ENCODE measurements at places on chromosomes 12 and 14.

- DNase-seq: no peak
Measured at GRCh38 chr12:27861428-27862167, 81.6 kb upstream of the MANSC4 start.

DNA sequence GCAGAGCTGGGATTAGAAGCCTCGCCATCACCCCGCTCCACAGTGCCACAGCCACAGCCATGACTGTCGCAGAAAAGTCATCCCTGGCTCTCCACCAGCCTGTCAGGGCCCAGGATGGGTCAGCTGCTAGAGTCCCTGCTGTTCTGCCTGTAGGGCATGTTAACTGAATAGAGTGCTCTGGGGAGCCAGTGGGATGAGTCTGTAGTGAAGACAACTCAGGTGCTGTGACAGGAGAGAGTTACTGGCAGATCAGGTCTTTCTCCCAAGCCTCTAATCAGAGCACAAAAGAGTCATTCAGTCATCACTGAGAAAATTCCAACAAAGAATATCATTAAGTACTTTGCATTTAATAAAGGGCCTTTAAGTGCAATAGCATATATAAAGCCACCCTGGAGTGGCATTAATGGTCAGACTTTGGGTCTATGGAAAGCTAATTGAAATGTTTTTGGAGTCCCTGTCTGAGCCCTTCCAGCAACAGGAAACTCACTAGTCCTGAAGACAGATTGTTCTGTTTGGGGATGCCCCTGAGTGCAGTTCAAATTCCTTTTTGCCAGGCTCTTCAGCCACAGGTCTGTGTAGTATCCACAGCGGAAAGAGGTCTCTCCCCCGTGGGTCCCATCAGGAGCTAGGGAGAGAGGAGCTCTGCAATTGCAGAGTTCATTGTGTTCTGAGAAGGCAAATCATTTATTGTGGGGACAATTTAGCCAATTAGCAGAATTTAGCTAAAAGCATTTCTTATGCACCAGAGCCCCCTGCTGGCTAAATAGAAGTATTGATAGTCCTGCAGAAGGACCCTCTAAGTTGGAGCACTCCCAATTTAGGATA is 45.2 kb upstream of the C14orf132 start:
- DNase-seq: peak; percentile 55

DNA sequence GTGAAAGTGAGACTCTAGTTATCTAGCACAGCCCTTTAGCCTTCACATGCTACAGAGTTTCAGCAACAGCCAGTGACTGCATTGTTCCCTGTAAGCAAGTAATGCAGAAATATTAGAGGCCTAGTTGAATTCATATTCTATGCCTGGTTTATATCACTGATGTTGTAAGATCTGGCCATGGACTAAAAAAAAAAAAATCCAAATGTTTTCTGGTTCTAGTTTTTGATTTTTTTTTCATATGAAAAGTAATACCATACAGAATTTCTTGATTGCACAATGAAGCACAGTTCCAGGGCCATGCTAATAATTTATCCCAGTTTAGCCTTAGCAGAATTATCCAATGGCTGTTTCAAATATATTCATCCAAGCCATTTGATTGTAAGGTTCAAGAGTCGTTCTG is 341.5 kb upstream of the DDHD1 start:
- DNase-seq: no peak

DNA sequence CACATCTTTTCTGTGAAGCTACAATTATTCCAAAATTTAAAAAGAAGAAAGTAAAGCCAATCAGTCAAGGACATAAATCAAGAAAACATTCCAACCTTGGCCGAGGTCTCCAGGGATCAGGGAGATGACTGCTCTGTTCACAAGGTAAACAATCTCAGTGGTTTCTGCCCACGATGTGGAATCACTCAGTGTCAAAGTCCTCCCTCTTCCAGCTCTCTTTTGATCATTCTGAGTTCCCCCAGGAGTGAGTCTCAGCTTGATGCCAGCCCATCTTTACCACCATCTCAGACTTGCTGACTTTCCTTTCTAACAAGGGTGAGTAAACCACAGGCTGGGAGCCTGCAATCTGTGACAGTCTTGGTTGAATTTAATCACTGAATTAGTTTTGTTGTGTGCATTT is 4.8 kb upstream of the SERPINA9 start:
- no peak for DNase-seq

DNA sequence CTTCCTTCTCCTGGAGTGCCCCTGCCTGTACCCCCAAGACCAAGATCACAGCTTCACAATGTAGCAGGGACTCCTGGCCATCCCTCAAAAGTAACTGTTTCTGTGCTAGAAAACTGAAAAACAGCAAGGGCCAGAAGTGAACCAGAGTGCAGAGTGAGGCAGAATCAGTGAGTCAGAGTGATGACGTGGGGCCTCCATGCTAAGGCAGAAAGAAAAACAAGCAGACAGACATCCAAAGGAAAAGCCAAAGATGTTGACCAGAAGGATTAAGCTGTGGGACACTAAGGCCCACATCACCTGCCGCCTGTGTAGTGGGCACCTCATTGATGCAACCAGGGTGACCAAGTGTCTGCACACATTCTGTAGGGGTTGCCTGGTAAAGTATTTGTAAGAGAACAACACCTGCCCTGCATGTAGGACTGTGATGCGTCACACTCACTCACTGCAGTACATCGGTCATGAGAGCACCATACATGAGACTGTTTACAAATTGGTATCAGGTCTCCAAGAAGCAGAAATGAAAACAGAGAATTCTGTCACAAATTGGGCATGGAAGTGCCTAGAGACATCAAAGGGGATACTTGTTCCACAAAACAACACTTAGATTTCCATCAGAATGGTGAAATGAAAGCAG is 51.2 kb downstream of the ARMH4 start:
- no peak for DNase-seq

GRCh38 chr14:94132285-94132887 is 3.0 kb upstream of the IFI27L2 start:
- DNase-seq: peak; percentile 66

GRCh38 chr14:73251516-73252215 is 14.4 kb downstream of the PAPLN start:
- no peak for DNase-seq

- DNase-seq: no peak
Measured at GRCh38 chr12:130917607-130918006, 36.1 kb upstream of the ADGRD1 start.

DNA sequence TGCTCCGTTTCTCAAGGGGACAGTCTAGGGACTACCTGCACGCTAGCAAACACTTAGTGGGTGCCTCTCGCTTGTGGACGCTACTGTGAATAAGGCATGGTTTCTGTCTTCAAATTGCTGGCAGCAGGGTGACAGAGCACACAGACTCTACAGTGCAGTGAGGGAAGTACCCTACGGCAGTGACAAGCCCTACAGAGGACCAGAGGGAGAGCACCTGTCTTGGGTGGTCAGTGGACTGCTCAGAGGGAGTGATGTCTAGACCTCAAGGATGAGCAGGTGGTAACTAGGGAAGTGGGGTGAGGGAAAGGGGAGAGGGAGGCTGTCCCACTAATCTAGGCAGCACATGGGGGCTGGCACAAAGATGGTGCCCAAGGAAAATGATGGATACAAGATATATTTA is 160.5 kb downstream of the RBM19 start:
- no peak for DNase-seq

DNA sequence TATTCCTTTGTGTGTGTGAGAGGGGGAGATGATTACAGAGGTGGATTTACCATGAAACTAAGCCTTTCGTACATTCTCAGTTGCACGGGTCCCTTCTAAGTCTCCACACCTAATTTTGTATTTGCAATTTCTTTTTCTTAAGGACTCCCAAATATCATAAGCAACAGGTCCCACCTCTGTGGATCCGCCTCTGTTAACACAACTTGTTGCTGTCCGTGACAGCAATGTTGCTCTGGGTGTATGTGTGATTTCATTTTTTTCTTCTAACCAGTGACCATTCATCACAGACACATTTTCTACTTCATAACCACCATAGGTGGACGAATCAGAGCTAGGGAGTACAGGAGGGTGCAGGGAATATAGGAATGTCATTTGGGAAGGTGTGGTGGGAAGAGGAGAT is 81.1 kb downstream of the NRXN3 start:
- DNase-seq: no peak

DNA sequence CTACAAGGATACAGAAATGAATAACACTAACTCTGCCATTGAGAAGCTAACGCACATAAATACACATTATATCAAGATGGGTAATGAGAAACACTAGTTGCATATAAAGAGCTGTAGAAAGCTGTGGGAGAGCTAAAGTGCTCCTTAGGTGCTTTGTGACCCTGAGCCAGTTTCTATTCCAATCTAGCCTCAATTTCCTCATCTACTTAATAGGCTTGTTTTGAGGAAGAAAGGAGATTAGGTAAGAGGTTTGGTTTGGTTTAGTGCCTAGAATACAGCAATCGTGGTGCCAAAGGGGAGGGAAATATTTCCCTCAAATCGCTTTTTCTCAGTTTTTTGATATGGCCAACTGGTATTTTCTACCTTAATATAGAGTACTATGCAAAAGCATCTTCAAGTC is 994 bp downstream of the SRP54 start:
- DNase-seq: no peak

DNA sequence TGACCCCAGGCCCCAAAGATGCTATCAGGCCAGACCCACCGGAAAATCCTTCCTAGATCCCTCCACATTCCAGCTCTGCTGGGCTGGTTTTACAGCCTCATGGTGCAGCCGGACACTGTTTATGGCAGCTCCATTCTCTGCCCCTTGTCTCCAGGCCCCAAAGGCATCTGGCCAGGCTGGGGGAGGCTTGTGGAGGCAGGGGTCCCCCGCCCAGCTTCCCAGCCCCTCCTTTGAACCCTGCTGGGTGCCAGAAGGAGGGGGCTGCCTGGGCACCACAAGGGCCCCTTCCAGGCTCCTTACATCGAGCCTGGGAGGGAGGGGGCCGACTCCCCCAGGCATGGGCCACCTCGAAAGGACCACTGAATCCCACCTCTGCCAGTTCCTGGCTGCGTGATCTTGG is 19.8 kb upstream of the SMUG1 start:
- DNase-seq: no peak

DNA sequence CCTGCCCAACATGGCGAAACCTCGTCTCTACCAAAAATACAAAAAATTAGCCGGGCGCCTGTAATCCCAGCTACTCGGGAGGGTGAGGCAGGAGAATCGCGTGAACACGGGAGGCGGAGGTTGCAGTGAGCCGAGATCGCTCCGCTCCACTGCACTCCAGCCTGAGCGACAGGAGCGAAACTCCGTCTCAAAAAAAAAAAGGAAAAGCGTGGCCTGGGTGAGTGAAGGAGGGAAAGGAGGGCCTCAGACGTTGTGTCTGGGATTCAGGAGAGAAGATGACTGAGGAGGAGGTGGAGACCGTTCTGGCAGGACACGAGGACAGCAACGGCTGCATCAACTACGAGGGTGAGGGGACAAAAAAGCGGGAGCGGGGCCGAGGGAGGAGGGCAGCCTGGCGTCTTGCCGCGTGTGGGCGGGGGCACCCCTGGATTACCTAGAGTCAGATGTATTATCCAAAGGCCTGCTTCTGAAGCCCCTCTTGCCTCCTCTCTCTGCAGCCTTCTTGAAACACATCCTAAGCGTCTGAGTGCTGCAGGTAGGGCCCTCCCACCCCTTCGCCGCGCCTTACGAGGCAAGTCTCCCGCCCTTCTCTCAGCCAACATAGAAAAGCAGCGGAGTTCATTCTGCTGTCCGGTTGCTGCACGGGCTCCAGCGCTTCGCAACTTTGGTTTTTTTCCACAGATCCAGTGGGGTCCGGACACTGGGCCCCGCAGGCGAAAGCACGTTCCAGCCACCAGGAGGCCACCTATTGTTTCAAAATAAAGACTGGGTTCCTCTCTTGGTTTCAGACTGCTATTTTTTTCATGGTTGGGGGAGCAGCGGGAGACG is 744 bp upstream of the MYL6 start:
- peak; percentile 82 for DNase-seq
